Upper lobe of right lung (tissue), 1 donor: ENCODE measurements at places on chromosomes 12 and 14. TPM values are rescaled to one million over a fixed set of nuclear protein-coding genes. Genes with fewer than 3 reads are reported as not detected.

DNA sequence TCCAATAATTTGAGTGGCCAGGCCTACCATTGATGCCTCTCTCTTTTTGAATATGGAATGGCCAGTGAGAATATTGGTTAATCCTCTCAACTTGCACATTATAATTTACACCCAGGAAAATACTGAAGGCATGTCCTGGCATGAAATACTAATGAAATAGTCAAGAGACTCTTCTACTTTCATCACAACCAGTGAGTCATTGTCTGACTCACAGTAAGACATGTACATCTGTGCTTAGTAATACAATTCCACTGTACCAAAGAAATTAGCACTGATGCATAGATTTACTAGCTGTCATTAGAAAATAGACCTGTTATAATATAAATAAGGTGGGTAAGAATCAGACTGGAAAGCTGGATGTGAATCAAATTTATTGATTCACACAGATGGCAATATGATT lies 31.6 kb downstream of the KCNC2 start:
- DNase-seq, result no peak

DNA sequence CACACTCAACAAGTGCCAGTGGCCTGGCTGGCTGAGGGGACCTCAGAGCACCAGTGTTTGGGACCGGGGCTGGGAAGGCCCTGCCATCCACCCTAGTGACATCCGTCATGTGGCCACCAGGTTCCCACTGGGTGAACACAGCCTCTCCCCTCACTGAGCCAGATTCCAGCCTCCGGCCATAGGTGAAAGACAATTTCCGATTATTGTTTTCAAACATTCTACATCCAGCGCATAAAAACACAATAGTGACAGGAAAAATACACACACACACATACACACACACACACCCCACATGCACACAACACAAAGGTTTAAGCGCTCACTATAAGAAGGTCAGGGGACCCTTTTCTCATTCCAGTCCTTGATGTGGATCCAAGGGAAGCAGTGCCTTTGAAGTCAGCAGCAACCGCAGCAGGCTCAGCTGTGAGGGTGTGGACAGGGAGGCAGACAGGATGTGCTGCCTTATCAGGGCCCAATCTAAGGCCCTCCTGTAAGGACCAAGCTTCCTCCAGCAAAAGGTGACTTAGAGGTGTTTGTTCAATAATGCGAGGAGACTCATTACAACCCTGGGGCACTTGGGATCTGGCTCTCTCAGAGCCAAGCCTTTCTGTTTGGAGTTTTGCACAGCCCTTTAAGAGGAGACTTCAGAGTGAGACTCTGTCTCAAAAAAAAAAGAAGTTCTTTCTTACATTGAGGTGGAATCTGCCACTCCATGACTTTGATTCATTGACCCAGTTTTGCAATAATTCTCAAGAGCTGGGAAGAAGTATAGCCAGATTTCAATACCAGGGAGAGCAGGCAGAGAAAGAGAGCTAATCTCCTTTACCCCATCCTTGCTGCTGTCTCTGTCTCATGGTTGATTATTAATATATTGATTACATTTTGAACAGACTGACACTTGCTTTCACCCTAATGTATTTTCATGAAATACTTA lies 227.8 kb downstream of the ZFP36L1 start:
- DNase-seq, result no peak

GRCh38 chr12:15580431-15580830 lies 208.8 kb downstream of the EPS8 start:
- no peak for DNase-seq

- DNase-seq, result no peak
Observed at GRCh38 chr12:115870510-115870909, 407.0 kb downstream of the MED13L start.

- DNase-seq, result peak; percentile 13
Observed at GRCh38 chr14:34536951-34537676, 2.4 kb downstream of the EAPP start.

- no peak for DNase-seq
Observed at GRCh38 chr14:54188064-54188666, 208.6 kb upstream of the CDKN3 start.

- DNase-seq, result no peak
Observed at GRCh38 chr12:106154751-106155273, 16.1 kb upstream of the NUAK1 start.

DNA sequence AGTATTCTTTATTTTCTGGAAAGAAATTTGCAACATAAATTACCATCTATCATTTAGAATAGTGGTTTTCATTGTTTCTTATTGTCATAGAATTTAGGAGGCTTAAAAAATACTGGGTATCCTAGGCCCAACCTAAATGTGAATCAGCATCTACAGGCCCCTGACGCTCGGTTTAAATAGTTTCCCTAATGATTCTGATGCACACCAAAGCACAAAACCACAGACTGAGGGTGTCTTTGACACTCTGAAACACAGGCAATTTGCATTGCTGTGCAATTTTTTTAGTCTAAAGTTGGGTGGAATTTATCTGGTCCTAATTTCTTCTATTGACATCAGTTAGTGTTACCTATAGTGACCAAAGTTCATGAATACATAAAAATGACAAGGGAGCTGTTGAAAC lies 87.6 kb upstream of the SSTR1 start:
- no peak for DNase-seq

GPX2 gene
- total RNA-seq, result 0.69 TPM

SYCP3 gene
- total RNA-seq, result 0.64 TPM

NEDD1 gene
- 17.8 TPM for total RNA-seq

LUM gene
- total RNA-seq, result 361 TPM

CEP170B gene
- total RNA-seq, result 30.3 TPM

ALDH2 gene
- total RNA-seq, result 329 TPM

DEPDC4 gene
- 0.61 TPM for total RNA-seq

TIMELESS gene
- total RNA-seq, result 9.8 TPM
